Neuronal stem cell (in vitro differentiated cells): ENCODE measurements at places on chromosomes 12 and 14.

GRCh38 chr12:121499929-121500793 lies 80.7 kb downstream of the KDM2B start:
- DNase-seq, result peak; percentile 71

- DNase-seq, result no peak
Measured at GRCh38 chr12:65492998-65493912, 214.8 kb downstream of the MSRB3 start.

- no peak for DNase-seq
Measured at GRCh38 chr12:123105211-123105826, 45.6 kb downstream of the PITPNM2 start.

DNA sequence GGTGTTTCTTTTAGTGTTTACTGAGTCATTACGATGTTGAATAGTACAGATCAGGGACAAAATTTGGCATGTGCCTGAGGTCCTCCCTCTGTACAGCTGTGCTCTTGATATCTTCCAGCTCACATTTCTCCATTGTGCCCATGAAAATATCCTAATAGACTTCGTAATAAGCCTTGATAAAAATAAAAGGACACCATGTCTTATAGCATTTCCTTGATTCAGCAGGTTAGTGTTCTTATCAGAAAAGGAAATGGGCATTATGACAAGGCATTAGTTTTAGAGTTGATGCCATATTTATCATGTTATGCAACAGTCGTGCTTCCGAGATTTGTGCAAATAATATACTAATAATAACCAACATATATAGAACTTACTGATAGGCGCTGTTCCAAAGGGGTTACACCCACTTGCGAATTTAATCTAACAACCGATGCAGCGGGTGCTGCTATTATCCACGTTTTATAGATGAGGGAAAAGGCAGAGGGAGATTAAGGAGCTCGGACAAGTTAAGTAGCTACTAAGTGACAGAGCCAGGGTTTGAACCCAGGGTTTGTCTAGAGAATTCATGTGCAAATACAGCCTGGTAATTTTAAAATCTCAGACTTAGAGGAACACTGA lies 15.1 kb upstream of the WNK1 start:
- DNase-seq, result no peak

DNA sequence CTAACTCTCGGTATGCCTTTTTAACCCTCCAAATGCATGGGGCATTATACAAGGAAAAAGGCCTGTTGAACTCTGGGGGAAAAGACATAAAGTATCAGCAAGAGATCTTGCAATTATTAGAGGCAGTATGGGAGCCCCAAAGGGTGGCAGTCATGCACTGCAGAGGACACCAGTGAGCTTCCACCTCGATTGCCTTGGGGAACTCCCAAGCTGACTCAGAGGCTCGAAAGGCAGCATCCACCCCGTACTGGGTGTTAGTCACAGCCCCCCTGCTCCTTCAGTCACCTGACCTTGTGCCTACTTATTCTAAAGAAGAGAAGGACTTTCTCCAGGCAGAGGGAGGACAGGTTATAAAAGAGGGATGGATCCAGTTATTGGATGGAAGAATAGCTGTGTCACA lies 781.4 kb upstream of the TMEM132C start:
- DNase-seq, result no peak

DNA sequence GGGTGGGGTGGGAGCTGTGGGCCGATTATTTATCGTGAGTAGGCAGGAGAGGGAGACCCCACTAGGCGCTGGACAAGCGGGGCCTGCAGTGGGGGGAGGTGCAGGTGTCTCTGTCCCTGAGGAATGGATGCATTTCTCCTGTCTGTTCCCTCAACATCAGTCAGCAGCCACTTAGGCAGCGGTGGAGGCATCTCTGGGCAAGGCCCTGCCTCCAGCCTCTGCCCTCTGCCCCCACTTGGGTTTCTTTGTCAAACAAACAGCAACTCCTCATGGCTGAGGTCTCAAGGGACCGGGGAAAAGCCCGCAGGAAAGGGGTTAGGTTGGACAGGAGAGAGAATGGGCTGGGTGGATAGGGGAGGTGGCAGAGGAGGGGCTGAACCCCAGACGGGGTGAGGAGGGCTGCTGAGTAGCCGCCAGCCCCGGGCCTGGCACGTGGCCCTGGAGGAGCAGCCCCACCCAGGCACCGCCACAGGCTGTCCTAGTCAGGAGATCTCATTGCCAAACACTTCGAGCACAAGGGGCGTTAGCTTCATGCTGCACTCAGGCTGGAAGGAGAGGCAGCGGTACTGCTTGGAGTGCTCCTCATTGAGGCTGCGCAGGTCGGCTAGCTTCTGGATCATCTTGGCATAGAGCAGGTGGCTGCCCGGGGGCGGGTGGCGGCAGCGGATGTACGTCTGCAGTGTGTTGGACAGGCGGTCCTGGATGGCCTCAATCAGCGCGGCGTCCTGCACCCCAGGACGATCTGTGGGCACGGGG lies 24.7 kb upstream of the HDAC7 start:
- no peak for DNase-seq

DNA sequence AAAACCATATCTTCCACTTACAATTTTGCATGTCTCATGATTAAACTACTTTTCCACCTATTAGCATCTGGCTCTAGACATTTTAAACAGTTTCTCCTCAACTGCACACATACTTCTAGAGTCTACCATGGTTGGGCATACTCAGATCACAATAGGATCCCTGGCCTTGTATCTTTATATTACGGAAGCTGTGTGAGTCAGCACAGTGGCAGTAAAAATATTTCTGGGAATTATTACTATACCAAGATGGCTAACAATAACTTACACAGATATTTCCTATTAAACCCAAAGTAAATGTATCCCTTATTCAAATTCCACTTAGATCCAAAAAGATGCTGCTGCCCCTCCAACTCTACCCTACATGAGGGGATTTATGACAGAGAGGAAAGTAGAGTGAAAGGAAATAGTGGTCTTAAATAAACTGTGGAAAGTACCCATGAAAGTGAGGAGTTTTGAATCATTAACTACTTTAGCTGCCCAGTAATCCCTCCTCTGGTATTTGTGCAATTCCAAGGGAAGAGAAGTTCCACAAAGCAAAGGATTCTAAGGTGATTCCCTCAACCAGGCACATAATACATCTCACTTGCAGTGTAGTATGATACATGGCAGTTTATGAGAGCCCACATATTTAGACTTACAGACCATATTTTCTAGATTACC lies 14.0 kb upstream of the CPSF6 start:
- no peak for DNase-seq

DNA sequence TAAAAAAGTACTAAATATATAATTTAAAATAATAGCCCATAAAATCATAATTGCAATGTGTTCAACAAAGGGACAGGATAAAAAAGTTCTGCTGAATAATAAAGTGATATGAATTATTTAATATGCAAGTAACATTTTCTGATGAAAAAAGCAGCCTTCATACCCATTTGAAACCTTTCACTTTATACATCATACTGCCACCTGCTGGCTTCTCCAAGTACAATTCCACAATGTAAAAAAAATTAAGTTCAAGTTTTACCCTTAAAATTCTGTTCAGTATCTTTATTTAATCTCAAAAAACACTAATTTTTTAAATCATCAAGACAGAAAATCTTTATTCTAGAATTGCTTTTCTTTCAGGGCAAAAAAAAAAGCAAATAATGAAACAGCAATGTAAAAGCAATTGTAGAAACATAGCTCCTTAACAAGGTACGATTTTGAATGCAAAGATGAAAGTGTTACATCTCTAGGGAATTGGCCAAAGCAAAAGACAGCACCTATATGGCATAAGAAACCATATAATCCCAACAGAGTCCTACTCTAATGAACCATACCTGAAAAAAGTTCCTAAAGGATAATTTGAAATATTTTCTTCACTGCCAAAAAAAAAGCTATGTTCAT lies 15.0 kb downstream of the MDM1 start:
- DNase-seq, result no peak

- no peak for DNase-seq
Measured at GRCh38 chr12:113837084-113837483, 129.0 kb downstream of the RBM19 start.

DNA sequence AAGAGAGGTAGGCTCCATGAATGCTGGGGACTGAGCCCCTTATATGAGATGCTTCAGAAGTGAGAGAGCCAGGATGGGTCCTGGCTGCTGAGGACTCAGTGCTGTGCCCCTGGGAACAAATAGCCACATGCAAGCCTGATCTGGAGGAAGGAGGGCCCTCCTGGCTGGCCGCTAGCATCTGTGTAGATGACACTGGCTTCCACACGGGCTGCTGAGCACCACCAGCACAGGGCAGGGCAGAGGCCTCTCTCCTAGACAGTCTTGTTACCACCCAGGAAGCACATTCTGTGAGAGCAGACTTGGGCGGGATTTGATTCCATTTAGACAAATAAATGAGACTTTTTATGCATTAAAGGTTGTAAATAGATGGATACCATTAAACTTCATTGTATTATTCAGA lies 48.0 kb downstream of the ZNF664 start:
- DNase-seq, result no peak

GRCh38 chr14:93974833-93975232 lies 1.5 kb downstream of the ASB2 start:
- no peak for DNase-seq

DNA sequence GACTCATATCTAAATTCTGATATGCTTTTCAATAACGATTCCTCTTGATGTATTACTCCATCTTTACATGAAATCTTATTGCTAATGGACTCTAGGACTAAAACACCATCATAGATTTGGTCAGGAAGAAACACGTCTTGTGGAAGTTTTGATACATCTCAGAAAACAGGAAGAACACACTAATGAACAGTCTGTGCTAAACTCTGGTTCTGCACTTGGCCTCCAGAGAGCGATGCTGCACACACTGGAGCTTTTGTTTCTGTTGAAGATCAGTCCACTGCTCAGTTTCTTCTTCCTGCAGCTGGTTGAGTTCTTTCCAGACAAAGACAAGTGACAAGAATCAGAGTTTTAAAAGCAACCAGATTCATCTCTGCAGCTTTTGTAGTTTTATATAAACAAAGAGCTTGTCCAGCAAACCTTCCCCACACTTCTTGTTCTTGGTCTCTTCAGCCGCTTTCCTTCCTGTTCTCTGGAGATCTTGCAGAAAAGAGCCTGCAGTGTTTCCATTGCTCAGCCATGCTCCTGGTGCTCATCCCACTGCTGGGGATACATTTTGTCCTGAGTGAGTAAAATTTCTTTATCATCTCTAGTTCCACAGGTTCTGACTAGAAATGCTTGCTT lies 229.1 kb upstream of the OR4E1 start:
- no peak for DNase-seq

GRCh38 chr12:48157889-48158370 lies 615 bp upstream of the ASB8 start:
- DNase-seq, result no peak

- DNase-seq, result no peak
Measured at GRCh38 chr12:13220838-13221237, 24.3 kb downstream of the EMP1 start.

DNA sequence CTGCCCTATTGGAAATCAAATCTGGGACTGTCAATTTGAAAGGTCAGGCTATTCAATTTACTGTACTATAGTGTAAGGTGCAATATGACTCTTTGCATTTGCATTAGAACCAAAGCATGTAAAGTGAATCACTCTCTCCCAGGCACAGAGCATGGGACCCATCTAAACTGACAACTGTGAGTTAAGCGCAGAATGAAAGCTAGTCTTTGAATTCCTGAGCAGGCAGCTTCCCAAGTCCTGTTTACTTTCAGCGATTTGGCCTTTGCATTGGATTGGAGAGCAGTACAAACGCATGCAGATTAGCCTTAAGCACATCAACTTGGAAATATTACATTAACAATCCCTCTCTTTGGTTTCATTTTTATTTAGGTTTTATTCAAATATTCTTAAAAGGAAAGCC lies 74.6 kb downstream of the RERG start:
- no peak for DNase-seq

- no peak for DNase-seq
Measured at GRCh38 chr12:94640134-94640928, 10.0 kb downstream of the TMCC3 start.

- DNase-seq, result no peak
Measured at GRCh38 chr14:50262865-50263264, 31.5 kb upstream of the SOS2 start.

DNA sequence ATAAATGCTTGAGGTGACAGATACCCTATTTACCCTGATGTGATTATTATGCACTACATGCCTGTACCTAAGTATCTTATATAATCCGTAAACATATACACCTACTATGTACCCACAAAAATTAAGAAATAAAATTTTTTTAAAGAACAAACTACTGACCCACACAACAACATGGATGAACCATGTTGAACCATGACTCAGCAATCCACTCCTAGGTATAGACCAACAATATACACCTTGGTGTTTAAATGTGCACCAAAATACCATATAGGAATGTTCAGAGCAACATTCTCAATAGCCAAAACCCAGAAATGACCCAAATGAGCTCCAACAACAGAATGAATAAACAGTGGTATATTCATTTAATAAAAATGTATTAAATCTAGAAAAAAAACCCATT lies 245.1 kb downstream of the GXYLT1 start:
- DNase-seq, result no peak

DNA sequence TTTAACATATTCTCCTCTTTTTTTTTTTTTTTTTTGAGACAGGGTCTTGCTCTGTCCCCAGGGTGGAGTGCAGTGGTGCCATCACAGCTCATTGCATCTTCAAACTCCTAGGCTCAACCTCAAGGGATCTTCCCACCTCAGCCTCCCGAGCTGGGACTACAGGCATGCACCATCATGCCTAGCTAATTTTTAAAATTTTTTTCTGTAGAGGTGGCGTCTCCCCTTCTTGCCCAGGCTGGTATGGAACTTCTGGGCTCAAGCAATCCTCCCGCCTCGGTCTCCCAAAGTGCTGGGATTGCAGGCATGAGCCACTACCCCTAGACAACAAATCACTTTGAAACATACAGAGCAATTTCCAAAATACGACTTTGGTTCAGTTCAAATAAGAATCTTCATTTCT lies 154.8 kb downstream of the PAX9 start:
- DNase-seq, result no peak
